Stimulated activated CD4-positive, alpha-beta T cell treated with anti-CD3 and anti-CD28 coated beads, Interleukin-15, amount 100 ng/mL, for 1 hour (primary cell): ENCODE measurements at places on chromosomes 12 and 14.

- no peak for DNase-seq
These were observed 4.1 kb upstream of the WIF1 start for GRCh38 chr12:65125247-65125646.

- DNase-seq: no peak
These were observed 20.2 kb downstream of the FGD4 start for GRCh38 chr12:32419520-32419960.

DNA sequence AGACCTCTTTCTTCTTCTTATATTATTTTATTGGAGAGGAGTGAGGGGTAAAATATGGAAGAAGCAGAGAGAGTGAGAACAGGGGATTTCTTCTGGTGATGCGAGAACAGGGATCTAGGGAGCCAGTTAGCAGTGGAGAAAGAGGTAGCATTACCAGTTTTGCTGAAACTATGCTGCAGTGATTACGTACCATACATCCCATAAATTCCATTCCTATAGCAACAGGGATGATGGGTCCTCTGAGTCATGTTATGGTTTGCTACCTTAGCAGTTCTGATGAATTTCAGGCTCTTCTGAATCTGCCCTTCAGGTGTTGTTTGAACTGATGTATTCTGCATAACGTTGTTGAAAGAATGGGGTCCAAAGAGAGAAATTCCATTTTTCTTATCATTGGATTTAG lies 625.4 kb upstream of the LRFN5 start:
- DNase-seq: no peak

GRCh38 chr12:32398816-32399369 lies 465 bp upstream of the FGD4 start:
- no peak for DNase-seq

GRCh38 chr12:57869298-57869926 lies 22.9 kb upstream of the CTDSP2 start:
- DNase-seq: no peak

DNA sequence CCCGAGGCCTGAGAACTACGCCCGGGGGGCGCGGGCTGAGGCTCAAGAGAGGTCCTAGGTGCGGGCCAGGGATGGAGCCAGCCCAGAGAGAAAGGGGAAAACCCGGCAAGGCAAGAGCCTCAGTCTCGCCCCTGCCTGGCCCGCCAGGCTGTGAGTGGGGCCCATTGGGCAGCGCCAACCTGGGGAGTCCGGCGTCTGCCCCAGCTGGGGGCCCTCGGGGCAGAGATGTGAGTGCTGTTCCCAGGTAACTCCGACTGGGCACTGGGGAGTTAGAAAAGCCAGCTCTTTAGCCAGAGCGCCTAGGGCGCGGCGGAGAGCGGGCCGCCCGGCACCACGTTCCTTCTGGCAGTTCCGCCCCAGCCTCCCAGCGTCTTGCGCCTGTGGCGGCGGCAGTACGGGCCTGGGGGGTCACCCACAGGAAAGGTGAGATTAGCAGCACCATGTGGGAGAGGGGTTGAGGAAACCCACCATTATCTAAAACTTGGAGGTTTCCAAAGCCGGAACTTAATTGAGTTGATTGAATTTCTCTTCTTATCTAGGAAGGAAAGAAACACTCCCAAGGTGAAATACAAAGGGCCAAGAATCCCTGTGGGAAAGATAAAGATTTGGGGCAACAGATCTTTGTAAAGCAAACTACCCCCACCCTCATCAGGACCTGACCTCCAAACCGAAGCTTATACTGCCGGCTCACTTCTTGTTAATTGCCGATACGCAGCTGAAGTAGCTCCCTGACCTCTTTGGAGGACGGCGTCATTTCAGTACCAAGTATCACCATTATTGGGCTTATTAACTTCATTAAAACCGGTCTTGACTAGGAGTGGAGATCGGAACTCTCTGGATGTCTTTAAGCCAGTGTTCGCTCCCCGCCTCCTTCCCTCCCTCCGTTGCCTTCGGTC lies 11.6 kb downstream of the OTX2 start:
- no peak for DNase-seq

DNA sequence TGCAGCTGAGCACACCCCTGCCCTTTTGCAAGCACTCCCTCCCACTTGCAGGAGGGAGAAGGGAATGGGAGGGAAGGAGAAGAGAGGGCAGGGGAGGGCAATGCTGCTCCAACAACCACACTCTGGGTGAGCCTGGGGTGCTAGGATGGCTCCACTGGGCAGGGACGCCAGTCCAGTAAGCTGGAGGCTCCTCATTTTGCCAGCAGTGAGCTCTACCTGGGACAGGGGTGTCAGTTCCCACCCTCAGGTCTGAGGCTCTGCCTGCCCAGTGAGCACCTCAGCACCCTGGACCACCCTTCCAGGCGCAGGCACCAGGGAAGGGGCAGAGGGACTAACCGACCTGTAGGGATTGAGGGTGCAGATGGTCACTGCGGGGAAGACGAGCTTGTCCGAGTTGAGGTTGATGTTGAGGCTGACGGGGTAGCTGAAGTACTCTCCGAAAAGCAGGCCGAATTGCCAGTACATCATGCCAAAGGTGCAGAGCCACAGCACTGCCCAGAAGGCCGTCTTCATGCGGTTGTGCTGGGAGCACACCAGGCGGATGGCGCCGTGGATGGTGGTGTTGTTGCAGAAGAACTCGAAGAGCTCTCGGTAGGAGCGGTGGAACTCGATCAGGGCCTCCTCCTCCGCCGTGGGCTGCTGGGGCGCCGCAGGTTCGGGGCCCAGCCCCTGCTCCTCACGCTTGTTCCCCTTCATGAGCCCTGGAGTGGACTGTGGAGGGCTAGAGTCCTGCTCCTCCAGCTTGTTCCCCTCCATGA lies 1.2 kb downstream of the SCNN1A start:
- DNase-seq: no peak

DNA sequence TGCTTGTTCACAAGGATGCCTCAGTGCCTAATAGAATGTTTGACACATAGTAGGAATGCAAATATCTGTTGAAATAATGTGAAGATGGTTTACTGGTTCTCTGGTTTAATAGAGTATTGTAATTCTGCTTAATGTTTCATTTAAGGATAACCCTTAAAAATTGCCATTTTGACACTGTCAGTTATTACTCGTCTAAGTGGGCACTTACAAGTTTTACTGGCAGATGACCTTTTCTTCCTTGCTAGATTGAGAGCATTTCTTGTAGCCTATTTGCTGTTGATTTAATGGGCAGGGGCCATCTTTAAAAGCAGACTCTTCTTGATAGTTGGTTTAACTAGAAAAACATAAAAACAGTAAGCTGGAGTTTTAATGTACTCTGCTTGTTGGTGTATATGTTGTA lies 1.9 kb downstream of the TMEM263 start:
- DNase-seq: no peak

DNA sequence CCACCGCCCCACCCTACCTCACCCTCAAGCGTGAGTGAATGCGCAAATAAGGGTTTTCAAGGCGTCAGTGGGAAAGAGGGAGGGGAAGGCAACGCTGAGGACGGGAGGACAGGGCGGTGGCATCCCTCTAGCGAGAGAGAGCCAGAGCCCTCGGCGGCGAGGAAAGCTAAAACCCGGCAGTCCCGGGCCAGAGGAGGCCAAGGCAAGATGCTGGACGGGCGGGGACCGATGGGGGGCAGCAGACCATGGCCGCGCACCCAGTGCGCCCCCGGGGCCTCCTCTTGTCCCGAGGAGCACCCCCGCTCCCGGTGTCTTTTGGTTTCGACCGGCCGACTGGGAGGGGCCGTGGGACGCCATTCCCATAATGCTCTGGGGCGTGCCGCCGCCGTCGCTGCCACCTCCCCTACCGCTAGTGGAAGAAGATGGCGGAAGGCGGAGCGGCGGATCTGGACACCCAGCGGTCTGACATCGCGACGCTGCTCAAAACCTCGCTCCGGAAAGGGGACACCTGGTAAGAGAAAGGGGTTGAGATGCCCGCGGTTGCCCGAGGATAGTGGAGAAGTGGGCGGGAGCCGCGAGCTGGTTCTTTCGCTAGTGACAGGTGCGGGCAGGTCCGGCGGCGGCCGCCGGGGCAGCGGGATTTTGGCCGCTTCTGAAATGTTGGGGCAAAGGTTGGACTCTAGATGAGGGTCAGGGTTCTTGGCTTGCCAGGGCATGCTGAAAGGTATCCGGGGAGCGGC lies at the start of gene USP15:
TSS of gene USP15 (plus strand) at position 412 of the 740 bp plus-strand sequence. CDS start at position 423, 11 bp downstream.
- DNase-seq: peak; percentile 92

DNA sequence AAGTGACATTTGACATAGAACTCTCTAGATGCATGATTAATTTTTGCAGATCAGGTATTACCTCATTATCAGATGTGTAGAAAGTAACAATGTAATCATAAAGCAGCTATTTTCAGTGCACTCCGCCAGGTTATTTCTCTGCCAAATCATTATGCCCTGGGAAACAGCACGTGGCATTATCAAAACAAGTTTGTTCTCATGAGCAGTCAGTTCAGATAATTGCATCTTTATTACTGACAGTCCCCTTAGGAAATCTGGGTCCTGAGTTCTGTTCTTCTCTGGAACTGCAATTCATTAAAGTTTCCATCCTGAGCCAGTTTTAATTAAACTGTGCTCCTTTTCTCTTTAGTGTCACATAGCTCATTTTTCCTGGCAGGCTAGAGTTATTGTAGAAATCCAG lies 94.7 kb upstream of the KRR1 start:
- DNase-seq: no peak

GRCh38 chr14:105436891-105437722 lies 17.5 kb downstream of the MTA1 start:
- DNase-seq: no peak

DNA sequence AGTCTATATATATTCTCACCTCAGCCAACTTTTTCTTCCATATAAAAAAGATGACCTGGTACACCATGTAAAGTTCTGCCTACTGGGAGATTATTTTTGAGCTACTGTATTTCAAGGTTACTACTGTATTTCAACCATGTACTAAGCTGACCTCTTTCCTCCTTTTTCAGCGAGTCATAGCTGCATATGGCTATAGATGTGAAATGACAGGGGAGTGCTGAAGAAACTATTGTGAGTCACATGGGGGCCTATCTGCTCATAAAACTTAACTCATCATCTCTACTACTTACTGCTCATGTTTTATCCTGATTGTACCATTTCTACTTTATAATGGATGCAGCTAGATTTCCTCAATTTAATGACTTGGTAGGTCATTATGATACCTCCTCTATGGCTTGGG lies 571.4 kb upstream of the ATP2B1 start:
- DNase-seq: no peak

- no peak for DNase-seq
These were observed 75.4 kb downstream of the KNTC1 start for GRCh38 chr12:122602456-122602855.

GRCh38 chr12:6840330-6840729 lies 395 bp upstream of the GNB3 start:
- DNase-seq: no peak

DNA sequence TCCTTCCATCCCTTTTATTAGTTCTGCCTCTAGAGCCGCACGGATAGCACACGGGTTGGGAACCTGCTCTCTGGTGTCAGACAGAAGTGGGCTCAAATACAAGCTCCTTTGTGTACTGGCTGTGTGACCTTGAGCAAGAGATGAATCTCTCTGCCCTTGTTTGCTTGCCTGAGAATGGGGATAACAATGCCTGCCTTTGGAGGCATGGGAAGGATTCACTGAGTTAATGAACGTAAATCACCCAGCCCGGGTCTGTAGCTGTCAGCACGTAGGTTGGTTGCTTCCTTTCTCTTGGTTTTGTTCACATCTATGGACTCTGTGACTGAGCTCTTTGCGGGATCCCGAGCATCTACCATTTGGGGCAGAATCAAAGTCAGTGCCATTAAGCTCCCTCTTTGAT lies 79.3 kb upstream of the NRXN3 start:
- DNase-seq: no peak

DNA sequence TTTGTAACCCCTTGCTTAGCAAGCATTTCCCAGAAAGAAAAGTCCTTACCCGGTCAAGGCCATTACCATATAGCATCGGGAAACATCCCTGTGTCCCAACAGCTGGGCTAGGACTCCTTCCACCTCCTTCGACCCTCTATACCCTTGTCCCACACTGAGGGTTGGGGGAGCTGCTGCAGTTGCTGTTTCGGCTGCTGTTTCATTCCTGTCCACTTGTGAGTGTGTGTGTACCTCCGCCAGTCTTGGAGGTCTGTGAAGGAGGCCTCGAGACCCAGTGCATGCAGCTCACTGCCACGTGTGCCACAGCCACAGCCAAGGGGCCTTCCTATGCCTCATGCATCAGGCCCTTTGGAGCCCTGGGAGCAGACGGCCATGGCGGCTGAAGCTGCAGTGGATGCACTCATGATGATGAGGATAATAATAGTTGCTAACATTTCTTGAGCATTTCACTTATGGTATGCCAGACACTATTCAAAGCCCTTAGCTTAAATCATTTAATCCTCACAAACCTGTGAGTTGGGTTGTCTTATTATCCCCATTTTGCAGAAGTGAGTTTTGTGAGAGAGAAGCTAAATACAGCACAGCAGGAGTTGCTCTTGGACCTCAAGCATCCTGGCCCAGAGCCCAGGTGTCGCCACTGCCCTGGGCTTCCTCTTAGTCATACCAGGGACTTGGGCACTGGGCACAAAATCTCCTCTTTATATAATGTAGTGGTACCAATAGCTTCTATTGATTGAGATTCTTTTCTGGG lies 156.5 kb downstream of the PRKCH start:
- DNase-seq: no peak

DNA sequence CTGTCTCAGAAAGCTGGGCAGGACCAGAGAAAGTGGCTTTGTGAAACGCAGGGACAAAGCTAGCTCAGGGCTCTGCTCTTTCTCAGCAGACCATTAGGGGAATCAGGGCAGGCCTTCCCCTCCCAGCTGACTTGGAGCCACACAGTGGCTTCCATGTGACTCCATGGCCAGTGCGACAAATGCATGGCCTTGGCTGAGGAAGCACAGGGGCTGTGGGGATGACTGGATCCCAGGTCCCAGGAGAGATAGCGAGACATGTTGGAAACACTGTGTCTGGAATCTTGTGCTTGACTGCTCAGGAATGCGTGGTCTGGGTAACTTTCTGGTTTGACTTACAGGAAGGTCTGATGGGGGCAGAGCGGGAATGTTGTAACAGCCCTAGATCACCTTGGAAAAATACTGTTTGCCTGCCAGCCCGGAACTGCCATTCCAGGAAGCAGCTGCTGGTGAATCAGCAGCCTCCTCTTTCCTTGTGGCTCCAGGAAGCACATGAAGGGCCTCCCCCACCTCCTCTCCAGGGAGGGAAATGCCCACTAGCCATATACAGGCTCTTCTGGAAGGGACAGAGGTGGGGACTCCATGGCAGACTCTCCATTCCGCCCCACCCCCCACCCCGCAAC lies 133.5 kb upstream of the HIF1A start:
- no peak for DNase-seq

DNA sequence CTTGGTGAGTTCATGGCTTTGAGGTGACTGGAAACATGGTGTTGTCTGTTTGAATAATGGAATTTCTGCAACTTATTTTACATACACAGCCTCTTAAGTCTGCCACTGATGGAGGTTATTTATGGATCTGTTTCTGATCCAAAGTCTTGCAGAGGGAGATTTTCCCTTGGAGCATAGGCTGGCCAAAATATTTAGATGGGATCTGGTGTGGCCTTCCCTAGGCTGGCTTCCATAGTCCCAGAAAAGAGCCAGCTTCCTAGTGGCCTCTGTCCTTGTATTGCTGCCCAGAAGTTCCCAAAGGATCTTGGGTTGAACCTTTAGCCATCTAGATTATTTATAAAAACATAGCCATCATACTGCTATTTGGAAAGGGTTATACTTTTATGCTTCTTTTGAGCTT lies 491.1 kb upstream of the RGS6 start:
- no peak for DNase-seq
